ENCODE measurements at places on chromosomes 13 and 19. TPM values are rescaled to one million over a fixed set of nuclear protein-coding genes. Genes with fewer than 3 reads are reported as not detected.

The C1QTNF9 gene
- total RNA-seq: not detected

The FPR1 gene
- total RNA-seq: 7.6 TPM

The IL12RB1 gene
- total RNA-seq: not detected

The ATG4D gene
- 69.1 TPM for total RNA-seq

The PSG11 gene
- total RNA-seq: not detected

The SRRM5 gene
- 0.15 TPM for total RNA-seq

The METTL21C gene
- not detected for total RNA-seq

The SELENOV gene
- not detected for total RNA-seq

The DAND5 gene
- total RNA-seq: not detected

The CYP4F3 gene
- total RNA-seq: 7.4 TPM

The KLK8 gene
- 100 TPM for total RNA-seq

The SOX1 gene
- 0.29 TPM for total RNA-seq

The MPHOSPH8 gene
- 28.5 TPM for total RNA-seq

The F7 gene
- 0.13 TPM for total RNA-seq

The MPND gene
- total RNA-seq: 6.8 TPM

The ZNF835 gene
- 0.30 TPM for total RNA-seq

Data from lower leg skin (tissue), 4 donors.